ENCODE measurements at places on chromosomes 6 and 20.

GRCh38 chr20:63895202-63895951, 451 bp downstream of the DNAJC5 start:
- no peak for DNase-seq

DNA sequence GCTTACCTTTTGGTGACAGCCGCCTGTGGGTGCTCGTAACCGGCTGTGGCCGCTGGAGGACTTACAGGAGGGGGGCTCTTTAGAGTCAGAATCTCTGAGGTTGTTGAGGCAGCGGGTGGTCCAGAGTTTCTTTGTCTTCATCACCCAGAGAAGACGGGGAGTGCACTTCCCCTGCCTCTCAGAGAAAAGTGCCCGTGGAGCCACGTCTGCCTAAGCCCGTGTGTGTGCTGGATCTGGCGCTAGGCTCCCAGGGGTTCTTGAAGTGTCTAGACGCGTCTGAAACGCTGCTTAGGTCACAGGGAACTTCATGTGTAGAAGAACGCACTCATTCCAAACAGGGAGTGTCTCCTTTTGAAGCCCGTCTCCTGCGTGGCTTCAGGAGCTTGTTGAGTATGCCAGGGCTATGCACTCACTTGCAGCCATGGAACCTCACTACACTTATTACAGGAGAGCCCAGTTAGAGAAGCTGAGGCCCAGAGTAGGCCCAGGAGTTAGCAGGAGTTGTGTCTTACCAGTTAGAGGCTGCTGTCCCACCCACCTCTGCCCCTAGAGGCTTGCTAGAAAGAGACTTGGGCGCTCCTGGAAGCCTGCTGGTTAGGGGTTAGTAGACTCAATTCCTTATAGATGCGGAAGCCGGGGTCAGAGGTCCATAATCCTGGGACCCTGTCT, 1.3 kb downstream of the LSM14B start:
- DNase-seq, result no peak

- DNase-seq, result no peak
Observed at GRCh38 chr6:1885576-1886011, 275.9 kb downstream of the FOXC1 start.

DNA sequence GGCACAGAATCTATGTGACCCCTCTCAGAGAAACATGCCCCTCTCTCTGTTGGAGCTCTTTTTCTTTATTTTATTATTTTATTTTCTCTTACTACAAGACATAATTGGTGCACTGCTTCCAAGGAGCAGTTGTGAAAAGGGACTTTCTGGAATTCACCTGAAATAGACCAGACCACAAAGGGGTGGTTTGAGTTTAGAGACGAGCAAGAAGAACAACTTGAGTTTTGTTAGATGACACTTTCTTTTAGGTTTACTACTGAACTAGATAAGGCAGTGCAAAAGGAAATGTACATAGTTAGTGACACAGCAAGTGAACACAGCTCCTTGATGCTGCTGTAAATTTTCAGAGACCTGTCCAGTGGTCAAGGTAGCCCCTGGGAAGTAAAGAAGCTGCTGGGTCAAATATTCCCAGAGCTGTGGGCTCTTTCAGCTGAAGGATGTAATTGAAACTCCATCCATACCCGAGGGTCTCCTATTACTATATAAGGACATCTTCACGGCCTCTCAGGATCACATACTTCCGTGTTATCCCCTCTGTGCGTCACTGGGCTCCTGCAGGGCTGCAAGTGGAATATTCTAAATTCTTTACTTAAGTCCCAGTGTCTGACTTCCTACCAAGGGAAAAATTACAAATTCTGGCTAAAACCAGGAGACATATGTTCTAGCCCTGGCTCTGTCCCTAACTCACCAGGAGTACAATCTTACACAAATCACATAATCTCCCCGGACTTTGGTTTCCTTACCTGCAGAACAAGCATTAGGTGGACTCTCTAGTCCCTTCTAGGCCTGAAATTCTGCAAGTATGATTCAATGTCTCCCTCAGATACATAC, 69.1 kb upstream of the ADTRP start:
- no peak for DNase-seq

GRCh38 chr20:53833333-53834061, 236.9 kb downstream of the BCAS1 start:
- DNase-seq, result no peak

- DNase-seq, result no peak
Observed at GRCh38 chr6:79081663-79082062, 3.6 kb upstream of the PHIP start.

- no peak for DNase-seq
Observed at GRCh38 chr6:40563111-40563510, 24.1 kb downstream of the LRFN2 start.

GRCh38 chr6:121302882-121303281, 31.4 kb downstream of the TBC1D32 start:
- no peak for DNase-seq

- no peak for DNase-seq
Observed at GRCh38 chr6:107727096-107727757, 96.9 kb downstream of the SCML4 start.

DNA sequence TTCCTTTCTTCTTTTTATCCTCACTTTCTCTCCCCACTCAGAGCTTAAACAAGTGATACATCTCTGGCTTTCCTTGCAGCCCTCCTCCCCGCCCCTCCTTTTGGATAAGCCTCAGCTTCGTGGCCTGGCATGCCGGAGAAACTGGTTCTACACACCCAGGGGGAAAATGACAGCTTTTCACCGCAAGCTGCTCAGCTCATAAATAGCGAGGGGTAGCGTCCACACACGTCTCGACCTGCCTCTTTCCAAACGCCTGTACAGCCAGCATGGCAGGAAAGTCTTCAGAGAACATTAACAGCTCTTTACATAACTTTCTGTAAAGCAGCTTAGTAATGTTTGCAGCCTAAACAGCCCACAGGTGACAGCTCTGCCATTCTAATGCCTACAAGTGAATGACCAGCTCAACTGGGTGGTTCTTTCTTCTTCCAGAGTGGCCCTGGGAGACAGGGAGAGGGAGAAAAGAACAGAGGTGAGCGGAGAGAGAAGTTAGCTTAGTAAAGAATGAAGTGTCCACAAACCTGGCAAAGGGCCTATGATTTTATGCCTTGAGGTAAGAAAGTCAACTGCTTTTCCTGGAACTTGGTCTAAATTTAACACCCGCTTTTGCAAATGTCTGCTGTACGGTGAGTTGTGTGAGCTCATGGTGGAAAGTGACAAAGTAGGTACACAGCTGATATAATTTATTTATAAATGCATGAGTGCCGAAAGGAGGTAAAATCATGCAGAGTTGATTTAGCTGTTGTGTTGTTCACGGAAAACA, 251.5 kb downstream of the TFAP2A start:
- no peak for DNase-seq

GRCh38 chr20:63652192-63652980, 838 bp downstream of the STMN3 start:
- peak; percentile 67 for DNase-seq

GRCh38 chr6:14278446-14278845, 160.9 kb downstream of the CD83 start:
- no peak for DNase-seq

- DNase-seq, result peak; percentile 45
Observed at GRCh38 chr20:35478804-35479472, 23.5 kb downstream of the CEP250 start.

DNA sequence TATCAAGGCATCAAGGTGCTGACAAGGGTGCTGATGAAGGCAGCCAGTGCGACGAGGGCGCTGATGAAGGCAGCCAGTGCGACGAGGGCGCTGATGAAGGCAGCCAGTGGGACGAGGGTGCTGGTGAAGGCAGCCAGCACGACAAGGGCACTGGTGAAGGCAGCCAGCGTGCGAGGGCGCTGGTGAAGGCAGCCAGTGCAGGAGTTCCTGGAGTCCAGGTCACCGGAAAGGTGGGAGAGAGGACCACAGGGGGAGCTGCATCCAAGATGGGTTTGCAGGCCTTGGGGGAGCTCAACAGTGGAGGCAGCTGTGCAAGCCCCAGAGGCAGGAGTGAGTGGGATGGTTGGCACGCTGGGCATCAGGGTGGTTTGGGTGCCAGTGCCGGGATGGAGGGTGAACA, 176.3 kb downstream of the TBXT start:
- no peak for DNase-seq

DNA sequence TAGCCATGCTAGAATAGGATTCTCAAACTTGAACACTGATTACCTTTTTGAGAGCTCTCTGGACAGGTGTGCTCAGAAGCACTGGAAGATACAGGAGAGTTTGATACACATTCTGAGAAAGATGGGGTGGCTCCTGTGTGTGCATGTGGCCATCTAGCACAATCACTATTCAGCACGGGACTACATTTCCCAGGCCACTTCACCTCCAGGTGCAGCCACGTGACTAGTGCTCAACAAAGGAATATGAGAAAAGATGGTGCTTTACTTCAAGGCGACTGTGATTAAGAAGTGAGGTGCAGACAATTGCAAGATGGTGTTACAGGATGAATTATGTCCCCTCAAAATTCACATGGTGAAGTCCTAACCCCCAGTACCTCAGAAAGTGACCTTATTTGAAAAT, 103.8 kb downstream of the BACH2 start:
- DNase-seq, result no peak

- DNase-seq, result no peak
Observed at GRCh38 chr6:97669191-97670031, 386.4 kb upstream of the MMS22L start.

- DNase-seq, result no peak
Observed at GRCh38 chr6:53192682-53193188, 44.1 kb upstream of the GCM1 start.

- no peak for DNase-seq
Observed at GRCh38 chr6:41705311-41705995, 30.0 kb downstream of the TFEB start.

DNA sequence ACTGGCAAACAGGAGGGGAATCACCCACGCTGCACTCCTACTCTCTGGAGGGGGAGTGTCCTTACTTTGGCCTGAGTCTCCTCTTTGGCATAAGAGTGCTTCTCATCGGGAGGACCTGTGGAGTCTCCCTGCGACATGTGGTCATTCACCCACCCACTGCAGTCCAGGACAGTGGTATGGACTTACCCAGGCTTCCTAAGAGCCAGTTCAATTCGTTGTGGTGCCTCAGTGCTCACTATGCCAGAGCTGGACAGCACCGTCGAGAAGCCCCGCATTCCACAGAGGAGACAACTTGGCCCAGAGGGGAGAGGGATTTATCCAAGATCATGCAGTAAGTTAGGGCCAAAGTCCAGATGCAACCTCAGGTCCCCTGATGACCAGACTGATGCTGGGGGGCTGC, 86.2 kb upstream of the CCDC167 start:
- DNase-seq, result no peak

DNA sequence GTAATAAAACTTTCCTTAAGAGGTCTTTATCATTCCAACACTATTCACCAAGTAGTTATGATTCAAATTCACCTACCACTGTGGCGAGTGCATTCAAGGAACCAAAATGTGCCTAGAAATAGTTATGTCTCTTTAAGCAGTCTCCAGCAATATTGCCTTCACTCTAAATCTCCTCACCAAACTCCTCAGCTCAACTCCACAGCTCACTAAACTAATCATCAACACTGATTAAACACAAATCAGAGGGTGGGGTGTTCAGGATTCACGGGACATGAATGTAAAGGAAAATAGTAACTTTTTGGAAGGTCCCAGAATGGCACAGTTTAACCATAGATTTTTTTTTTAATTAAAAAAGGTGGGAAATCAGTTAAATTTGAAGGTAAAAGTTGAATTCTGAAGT, 70.5 kb upstream of the THEMIS start:
- DNase-seq, result no peak

GRCh38 chr6:158067436-158068015, 85.9 kb downstream of the SYNJ2 start:
- no peak for DNase-seq

DNA sequence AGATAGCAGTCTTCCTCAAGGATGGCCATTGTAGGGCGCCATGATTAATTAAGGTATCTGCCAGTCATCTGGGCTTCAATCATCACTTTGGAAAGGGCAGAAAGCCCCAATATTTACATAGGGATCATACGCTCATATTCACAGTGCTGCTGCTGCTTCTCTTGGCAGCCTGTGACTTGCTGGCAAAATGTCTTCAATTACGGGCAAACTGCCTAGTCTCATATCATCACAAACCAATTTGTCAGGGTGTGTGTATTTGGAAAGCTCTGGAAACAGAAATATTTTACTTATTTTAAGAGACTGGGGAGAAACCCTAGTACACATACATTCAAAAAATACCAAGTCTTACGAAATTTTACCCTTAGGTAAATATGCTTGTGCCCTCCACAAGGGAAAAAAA, 77.6 kb downstream of the SAMD5 start:
- DNase-seq, result no peak

GRCh38 chr6:76510489-76510888, 438.0 kb upstream of the IMPG1 start:
- DNase-seq, result no peak

- DNase-seq, result no peak
Observed at GRCh38 chr20:23234311-23235078, 116.1 kb upstream of the NXT1 start.

DNA sequence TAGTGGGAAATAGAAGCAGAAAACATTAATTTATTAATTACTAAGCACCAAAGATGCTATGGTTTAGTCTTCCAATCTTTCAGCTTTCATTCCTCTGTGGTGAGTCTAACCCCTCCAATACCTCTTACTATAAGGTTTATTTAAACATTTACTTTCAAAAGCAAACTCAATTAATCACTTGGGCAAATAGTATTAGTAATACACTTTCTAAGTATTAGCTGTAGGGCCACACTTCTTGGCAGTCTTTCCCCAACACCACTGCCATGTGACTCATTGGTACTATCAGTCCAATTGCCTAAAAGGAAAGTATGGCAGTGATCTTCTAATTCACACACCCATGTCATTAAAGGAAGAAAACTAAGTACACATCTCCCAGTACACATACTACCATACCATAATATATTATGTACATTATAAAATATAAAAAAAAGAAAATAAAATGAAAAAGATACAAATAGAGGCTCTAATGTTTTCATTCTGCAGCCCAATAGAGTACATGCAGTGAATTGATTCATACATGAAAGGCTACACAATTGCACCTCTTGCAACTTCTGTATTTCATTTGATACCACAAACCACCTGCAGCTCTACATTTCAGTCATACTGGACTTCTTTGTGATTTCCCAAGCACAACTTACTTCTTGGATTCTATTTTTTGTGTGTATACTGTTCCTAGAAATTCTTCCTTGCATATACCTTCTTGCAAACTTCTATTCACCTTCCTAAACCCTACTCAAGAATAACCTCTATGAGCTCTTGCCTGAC, 218.6 kb downstream of the PKHD1 start:
- no peak for DNase-seq

- DNase-seq, result no peak
Observed at GRCh38 chr6:121435444-121436069, at the start of gene GJA1. TSS of gene GJA1 (plus strand) at chr6:121435646. CDS start at chr6:121446848, 11,202 bp downstream.

DNA sequence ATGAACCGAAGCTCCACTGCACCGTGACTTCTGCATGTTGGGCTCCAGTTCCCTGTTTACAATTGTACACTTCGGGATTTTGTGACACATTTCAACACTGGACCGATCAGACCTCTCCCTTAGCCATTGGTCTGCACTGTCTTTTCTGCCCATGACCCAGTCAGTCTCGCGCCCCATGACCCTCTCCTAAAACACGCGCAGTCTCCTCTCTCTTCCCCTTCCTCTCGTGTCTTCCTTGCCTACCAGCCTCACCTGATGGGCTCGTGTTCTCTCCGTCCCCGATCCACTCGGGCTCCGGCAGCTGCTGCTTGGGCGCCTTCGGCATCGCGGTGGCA, 535 bp upstream of the ABCF1 start:
- DNase-seq, result no peak

GRCh38 chr6:117505311-117505710, 22.8 kb downstream of the DCBLD1 start:
- DNase-seq, result no peak

- DNase-seq, result no peak
Observed at GRCh38 chr6:34138191-34138590, 7.7 kb downstream of the GRM4 start.

- DNase-seq, result peak; percentile 30
Observed at GRCh38 chr6:170374571-170375444, 68.2 kb downstream of the FAM120B start.

- DNase-seq, result no peak
Observed at GRCh38 chr6:164531736-164532135, 777.7 kb downstream of the C6orf118 start.
